ENCODE measurements at places on chromosomes 6 and 20. TPM values are rescaled to one million over a fixed set of nuclear protein-coding genes. Genes with fewer than 3 reads are reported as not detected.
A peak's percentile ranks its signal among the peaks of the same experiment; 100 is the strongest.

- H3K4me3 ChIP-seq = no peak overlapping the region
- no peak for DNase-seq
- no peak overlapping the region for H3K27ac ChIP-seq
- no peaks in the 10 kb centered on the region for H3K36me3 ChIP-seq
Observed at GRCh38 chr6:149755300-149756260, 6.0 kb downstream of the PCMT1 start.

DNA sequence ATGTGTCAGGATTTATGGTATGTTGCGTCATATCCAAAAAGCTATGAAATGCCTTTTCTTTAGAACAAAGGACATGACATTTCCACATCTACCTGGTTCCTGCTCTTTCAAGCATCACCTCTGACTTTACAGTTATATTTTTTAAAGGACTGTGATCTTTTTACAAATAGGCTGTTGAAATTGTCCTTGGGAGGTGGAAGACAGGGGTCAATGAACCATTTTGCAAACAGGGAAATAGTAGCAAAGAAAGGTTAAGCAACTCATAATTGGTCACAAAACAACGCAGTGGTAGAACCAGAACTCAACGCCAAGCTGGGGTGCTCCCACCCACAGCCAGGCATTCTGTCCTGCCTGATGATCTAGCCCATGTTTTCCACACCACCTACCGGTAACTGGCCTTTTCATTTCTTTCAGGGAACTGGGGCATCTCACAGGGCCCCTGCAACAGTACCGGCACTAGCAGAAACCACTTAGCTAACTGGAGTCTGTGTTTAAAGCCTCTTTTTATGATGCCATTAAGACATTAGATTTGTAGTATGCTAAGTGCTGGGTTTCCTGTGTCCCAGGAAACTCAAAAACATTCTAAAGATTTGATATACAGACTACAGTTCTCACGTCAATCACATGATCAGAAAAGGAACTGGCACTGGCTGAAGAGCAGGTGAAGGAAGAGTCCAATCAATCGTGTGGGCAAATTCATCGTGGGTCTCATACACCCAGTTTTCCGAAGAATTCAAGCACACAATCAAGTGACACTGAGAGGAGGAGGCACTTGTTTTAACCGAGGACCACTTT, 13.9 kb downstream of the ZNF217 start:
- H3K36me3 ChIP-seq = peaks cover 34% of the 10 kb centered on the region
- no peak for DNase-seq
- peak overlapping the region; percentile 69 for H3K27ac ChIP-seq
- peaks cover 9% of the 10 kb centered on the region for H3K4me1 ChIP-seq

DNA sequence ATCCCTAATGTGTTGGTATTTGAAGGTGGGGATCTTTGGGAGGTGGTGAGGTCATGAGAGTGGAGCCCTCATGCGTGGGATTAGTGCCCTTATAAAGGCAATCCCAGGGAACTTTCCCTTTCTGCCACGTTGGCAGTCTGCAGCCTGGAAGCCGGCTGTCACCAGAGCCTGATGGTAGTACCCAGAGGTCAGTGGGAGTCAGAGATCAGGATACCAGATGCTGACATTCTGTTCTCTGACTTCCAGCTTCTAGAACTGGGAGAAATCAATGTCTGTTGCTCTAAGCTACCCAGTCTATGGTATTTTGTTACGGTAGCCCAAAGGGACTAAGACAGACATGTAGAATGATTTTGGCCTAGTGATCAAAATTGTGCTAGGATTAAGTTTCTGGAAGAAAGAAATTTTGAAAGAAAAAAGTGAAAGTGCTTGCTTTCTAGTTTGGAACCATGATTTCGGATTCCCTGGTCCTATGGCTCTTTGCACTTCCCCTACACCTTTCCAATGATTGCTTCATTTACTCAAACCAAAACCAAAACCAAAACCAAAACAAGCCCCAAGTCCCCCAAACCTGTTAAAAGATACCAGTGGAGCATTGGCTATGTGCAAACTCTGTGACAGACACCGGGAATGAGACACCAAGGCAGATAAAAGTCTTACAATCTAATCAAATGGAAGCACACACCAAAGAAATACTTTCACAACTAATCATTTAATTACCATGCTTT, 173.7 kb upstream of the ZNF217 start:
- no peak overlapping the region for H3K27ac ChIP-seq
- no peak for DNase-seq
- H3K4me3 ChIP-seq = no peak overlapping the region

DNA sequence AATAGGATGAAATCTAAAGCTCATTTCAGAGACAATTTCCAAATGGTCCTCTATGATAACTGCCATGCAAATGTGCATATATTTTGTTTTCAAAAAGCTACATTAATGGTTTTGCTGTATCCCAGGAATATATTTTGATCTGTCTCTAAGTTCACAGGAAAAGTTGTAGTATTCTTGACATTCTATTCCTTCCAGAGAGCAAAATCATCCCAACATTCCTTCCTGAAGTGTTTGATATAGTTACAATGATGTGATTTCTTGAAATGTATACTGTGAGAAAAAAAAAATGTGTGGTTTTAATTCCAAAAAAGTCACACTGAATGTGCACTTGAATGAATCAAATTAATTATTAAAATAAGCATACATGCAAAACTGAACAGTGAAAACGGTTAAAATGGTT, 996.0 kb upstream of the CITED2 start:
- H3K36me3 ChIP-seq = no peaks in the 10 kb centered on the region
- H3K27ac ChIP-seq = no peak overlapping the region
- no peak for DNase-seq
- H3K4me3 ChIP-seq = no peak overlapping the region

The TSPO2 gene
- not detected for total RNA-seq

The RIPPLY2 gene
- total RNA-seq = not detected

The C4A gene
- total RNA-seq = 5.4 TPM

Data from GM12878 (cell line).